Esophagus muscularis mucosa (tissue), 4 donors: ENCODE measurements at places on chromosomes 2 and 18.

- no peak for DNase-seq
Observed at GRCh38 chr2:181407171-181407570, 50.0 kb upstream of the ITGA4 start.

GRCh38 chr2:229780856-229781773, 66.8 kb upstream of the DNER start:
- DNase-seq, result no peak

- DNase-seq, result no peak
Observed at GRCh38 chr2:95346738-95347671, 49.9 kb downstream of the KCNIP3 start.

DNA sequence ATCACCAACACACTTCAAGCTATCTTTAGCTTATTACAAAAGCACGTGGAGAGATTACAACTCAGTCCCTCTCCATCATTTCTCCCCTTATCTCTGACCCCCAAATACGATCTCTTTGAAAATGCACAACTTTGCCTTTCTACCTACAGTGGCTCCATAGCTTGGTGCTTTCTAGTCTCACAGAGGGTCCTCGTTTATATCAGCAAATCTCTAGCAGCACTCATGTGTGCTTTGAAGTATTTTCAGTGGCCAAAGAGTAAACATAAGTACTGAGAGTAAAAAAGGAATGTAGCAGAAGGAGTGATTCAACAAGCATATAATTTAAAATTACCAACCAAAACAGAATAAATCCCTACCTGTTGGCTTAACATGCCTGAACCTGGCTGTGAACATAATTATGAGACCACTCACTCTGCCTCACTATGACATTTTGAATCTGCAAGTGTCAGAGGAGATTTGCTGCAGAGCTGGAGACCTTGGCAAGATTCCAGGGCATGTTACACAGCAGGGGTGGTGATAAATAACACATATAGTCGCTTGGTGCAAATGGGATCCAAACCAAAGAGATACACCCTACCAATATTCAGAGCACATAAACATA, 54.6 kb downstream of the LAMA3 start:
- DNase-seq, result peak; percentile 31

- DNase-seq, result peak; percentile 90
Observed at GRCh38 chr18:36212301-36213171, 25.2 kb downstream of the MOCOS start.

DNA sequence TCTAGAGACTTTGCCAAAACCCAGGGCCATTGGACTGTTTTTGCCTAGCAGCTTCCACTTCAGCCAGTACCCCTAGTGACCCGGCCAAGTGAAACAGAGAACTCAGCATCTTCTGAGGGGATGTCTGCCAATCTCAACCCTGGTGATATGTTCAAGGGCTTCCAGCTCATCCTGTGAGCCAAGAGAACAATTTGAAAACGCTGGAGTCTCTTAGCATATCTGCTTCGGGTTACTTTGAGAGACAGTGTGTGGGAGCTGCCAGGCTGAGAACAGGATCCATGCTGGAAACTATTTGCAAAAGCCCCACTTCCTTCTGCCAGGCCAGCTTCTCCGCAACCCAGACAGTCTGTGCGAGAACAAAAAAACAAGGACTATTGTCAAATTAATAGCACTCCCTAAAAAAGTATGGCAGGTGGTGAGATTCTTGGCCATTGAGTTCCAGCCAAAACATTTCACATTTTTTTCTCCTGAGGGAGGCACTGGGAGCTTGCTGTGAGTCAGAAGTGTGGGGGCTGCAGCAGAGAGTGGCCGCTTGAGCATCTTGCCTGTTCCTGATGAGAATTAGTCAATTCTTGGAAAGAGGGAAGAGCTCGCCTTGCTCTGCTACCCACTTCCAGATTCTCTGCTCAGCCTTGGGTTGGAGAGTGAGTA, 395.6 kb upstream of the TRIB2 start:
- DNase-seq, result no peak

DNA sequence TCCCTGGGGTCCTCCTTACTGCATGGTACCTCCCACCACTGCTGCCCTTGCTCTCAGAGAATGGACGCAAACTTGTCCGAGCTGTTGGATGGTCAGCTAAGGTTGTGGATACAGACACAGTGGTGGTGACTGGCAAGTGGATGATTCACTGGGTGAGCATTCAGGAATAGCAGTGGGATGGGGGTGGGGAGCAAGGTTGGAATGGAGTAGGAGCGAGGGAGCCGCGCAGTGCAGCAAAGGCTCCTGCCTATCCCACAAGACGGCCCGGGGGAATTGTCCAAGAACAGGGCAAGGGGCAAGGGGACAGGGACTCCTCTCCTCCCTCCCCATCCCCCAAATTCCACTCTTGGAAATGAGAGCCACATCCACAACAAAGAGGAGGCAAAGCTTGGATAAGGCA, 102.2 kb downstream of the PIEZO2 start:
- DNase-seq, result peak; percentile 82

DNA sequence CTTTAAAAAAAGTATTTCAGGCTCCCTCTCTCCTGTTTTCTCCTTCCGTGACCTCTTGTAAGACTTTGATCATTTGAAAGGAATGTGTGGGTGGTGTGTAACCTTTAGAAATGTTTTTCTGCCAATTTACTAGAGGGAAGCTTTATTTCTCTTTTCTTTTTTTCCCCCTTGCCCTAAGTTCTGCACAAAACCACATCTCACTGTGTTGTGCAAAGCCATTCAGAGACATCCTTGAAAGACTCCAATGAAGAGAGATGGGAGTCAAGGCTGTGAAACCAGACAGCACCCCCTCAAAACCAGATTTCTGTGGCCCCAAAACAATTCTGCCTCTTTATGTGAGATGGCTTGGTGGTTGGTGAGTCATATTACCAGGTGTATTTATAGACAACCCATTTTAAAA, 184.6 kb upstream of the ERBB4 start:
- no peak for DNase-seq

GRCh38 chr2:18677280-18677679, 87.9 kb upstream of the NT5C1B start:
- no peak for DNase-seq

GRCh38 chr2:85503168-85503850, 35.7 kb upstream of the MAT2A start:
- DNase-seq, result no peak

DNA sequence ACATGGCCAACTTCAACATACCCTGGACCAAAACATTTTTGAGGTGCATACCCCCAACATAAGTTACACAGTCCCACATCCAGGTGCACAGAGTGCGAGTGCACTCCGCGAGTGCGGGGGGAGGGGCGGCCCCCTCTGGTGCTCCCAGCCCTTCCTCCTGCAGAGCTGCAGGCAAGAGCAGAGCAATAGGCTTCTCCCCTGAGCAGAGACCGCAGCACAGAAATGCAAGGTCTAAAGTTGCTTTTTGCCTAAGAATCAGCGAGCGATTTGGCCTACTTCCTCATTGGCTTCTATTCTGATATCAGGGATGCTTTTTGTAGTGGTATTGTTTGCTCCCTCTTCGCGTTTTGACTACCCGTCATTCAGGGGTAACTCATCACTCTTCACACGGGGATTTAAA, 40.6 kb downstream of the BOLA3 start:
- DNase-seq, result no peak

- DNase-seq, result no peak
Observed at GRCh38 chr18:61261870-61262269, 71.4 kb upstream of the CDH20 start.

- DNase-seq, result no peak
Observed at GRCh38 chr18:13488281-13488929, 238.0 kb downstream of the FAM210A start.

DNA sequence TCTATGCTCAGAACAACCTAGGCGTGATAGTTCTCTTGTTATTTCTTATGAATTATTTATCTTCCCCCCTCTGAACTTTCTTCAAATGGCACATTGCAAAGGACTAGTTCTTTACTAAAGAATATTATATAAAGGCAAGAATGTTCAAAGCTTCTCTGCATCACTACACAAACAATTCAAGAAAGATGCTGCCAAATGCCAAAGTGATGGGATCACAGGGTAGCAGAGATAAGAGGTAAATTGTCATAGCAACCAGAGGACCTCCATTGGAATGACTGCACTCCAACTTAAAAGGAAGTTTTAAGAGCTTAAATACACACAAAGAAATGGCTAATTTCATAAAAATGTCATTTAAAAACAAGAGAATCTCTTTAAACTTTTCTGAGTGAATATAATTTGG, 72.8 kb downstream of the AQP4 start:
- no peak for DNase-seq

GRCh38 chr2:169415233-169415748, 53.0 kb upstream of the LRP2 start:
- DNase-seq, result no peak

GRCh38 chr2:26503231-26503880, 25.4 kb upstream of the OTOF start:
- no peak for DNase-seq

DNA sequence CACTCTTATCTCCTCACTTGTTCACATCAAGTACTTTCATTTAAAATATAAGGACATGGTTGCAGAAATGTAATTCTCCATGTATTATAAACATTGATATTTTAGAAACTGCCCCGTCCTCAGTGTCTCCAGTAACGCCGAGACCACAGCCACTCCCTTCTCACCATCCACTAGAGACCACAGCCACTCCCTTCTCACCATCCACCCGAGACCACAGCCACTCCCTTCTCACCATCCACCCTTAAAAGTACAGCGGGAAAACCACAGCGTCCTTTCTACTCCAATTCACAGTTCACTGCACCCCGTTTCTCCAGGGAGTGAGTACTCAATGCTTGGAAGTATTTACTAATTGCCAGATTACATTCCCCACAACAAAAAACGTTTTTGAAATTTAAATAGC, 1452.2 kb upstream of the ACVR2A start:
- DNase-seq, result no peak

DNA sequence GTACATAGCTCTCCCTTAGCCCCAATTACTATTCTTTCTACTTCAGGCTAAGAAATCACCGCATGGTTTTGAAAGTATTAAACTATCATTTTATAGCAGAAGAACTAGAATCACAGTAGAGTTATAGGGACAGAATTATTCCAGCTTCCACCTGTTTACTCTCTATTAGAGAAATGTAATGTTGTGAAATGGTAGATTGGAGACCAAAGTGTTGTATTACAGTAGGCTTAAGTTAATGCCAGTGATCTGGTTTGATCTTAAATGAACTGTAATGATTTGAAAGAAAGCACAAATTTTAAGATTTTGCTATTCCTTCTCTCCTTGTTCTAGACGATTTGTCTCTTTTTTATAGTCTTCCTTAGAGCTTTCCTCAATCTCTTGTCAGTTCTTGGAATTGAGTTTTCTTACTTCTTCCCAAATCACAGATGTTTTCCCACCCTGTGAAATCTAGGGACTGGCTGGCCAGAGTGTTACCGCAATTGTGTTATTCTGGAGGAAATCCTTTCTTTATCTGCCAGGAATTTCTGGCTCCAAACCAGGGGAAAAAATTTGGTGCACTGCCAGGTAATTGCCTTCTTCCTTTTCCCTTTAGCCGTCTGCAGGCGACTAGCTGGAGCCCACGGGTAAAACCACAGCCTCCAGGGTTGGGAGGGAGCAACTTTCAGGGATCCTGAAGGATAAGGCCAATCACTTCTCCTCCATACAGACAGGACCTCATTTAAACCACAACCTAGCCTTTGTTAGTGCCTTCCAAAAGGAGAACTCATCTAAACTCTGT, 51.7 kb downstream of the NOP58 start:
- DNase-seq, result peak; percentile 94
